ENCODE measurements at places on chromosomes 12 and 14.

- DNase-seq = no peak
Observed at GRCh38 chr12:3271639-3272038, 194.5 kb downstream of the TSPAN9 start.

DNA sequence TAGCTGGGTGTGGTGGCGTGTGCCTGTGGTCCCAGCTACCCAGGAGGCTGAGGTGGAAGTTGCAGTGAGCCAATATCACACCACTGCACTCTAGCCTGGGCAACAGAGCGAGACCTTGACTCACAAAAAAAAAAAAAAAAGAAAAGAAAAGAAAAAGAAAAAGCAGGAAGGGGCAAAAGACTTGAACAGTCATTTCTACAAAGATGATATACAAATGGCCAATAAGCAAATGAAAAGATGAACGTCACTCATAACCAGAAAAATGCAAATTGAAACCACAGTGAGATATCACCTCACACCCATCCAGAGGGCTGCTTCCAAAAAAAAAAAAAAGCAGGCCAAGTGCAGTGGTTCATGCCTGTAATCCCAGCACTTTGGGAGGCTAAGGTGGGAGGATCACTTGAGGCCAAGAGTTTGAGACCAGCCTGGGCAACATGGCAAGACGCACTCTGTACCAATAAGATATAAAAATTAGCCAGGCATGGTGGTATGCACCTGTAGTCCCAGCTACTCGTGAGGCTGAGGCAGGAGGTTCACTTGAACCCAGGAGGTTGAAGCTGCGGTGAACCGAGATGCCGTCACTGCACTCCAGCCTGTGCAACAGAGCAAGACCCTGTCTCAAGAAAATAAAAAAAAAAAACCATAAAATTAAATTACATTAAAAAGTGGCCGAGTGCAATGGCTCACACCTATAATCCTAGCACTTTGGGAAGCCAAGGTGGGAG is 20.5 kb downstream of the UBC start:
- peak; percentile 60 for DNase-seq

- DNase-seq = no peak
Observed at GRCh38 chr12:6643569-6644256, 3.5 kb downstream of the ACRBP start.

- no peak for DNase-seq
Observed at GRCh38 chr14:33918256-33918655, 32.6 kb downstream of the EGLN3 start.

DNA sequence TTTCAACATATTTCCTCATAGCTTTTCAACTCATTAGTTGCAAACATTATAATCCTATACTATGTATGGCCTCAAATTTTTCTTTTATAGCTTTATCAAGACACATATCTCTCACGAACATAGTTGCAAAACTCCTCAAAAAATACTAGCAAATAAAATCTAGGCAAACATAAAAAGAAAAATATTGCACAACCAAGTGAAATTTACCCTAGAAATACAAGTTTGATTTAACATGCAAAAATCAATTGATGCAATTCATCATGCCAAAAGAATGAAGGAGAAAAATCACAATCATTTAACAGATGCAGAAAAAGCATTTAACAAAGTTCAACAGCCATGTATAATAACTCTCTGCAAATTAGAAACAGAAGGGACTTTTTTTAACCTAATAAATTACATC is 33.3 kb upstream of the KCNH5 start:
- no peak for DNase-seq

DNA sequence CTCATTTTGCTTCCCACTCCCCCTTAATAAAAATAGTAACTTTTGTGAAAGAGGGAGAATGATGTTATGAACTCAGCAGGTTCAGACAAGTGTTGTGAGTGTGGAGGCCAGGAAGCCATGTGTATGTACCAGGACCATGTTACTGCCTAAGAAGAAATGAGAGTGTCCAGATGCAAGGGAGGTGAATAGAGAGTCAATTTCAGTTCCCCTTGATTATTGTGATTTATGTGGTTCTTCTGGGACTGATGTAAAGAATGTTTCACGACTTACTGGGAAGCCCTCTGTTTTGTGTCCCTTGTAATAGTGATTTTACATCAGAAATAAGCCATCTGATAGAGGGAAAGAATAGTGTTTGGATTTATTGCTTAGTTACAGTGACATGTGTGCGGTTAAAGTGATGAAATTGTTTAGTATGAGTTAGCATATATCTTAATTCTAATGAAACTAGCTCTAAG is 32.5 kb downstream of the FBXO34 start:
- DNase-seq = peak; percentile 5

DNA sequence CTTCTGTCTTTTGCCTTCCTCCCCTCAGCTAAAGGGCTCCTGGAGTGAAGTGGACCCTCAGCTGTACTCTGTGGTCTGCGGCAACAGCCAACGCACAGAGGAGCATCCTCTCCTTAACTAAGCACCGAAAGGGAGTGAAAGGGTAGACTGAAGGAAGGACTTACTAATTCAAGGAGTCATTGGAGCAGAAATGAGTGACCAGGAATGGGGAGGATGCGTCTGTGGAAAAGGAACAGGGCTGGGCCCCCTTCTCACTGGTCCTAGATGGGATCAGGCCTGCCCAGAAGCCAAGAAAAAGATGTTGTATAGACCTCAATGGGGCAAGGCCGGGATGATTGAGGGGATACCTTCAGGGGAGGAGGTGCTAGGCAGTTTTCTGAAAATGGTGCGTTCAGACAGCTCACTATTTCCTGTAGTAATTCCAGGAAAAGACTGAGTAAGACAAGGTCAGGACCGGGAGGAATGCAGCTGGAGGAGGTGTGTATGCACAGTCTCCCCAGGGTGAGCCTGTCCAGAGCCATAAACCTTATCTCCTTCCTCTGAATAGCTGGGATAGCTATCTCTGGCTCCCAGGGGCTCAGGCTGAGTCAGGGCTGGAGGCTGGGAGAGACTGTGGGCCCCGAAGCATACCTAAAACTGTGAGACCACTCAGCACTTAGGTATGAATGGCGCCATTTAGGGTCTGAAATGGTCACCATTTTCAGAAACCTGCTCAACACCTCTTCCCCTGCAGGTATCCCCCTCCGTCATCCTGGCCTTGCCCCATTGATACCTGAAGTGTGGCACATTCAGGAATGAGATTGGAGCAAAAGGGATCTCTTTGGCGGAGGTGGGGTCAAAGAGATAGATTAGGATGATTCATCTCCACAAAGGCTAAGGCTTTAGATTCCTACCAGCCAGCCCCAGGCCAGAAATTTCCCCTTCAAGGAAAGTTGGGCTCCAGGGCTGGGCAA is 20.2 kb upstream of the KRT8 start:
- no peak for DNase-seq

GRCh38 chr14:36070031-36070719 is 106.3 kb downstream of the PTCSC3 start:
- peak; percentile 63 for DNase-seq

DNA sequence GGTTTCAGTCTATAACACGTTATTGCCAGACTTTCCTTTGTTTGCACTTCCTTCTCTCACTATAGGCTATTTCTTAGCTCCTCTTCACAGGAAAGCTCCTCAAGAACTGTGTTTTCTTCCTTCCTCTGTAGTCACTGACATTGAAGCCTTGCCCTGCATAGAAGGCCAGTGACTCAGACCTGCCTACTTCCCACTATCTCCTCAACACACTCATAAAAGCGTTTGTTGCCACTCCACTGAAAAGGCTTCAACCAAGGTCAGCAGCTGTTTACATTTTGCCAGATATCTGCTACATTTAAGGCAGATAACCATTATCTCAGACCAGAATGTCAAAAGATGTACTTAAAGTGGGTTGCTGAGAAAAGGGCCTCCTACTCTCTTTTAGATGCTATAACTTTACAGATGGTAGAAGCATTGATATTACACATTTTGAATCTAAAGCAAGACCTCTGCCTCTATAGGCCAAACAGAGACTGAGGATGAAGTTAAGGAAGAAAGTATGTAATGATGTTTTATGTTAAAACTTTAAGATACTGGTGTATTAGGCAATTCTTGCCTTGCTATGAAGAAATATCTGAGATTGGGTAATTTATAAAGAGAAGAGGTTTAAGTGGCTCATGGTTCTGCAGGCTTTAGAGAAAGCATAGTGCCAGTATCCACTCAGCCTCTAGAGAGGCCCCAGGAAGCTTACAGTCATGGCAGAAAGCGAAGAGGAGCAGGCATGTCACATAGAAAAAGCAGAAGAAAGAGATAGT is 233.3 kb upstream of the FLRT2 start:
- DNase-seq = no peak

DNA sequence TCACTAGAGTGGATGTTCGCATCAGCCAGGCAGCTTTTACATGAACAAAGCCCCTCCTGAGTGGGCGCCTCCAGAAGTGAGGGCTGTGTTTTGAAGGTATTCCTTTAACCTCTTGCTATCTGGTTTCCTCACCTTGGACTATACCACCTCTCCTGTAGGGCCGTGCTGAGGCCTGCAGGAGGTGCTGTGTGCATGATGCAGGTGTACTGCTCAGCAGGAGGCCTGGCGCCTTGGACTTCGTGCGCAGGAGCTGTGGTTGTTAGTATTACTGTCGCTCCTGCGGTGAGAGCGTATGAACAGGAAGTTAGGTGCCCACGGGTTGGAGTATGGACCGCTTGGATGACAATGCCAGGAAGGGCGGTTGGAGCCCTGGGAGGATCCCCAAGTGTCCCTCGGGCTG is 130.7 kb downstream of the TSPAN9 start:
- DNase-seq = peak; percentile 24

- DNase-seq = no peak
Observed at GRCh38 chr12:131002216-131002631, 48.5 kb downstream of the ADGRD1 start.

GRCh38 chr12:21509768-21510167 is 8.2 kb downstream of the GOLT1B start:
- peak; percentile 47 for DNase-seq

DNA sequence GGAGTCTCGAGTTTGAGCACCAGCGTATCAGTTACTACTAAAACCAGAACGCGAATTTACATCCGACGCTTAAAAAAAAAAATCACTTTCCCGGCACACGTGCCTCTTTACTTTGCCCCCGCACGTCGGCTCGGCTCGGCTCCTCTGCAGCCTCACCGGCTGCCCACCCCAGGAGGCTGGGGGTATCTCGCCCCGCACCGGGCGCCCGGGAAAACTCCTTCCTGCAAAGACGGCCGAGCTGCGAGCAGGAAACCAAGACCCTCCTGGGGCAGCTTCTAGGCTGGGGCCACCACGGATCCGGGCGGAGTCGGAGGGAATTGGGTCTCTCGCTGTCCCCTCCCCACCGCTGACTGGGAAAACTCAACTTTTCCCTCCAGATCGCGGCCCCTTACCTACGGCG is 610 bp downstream of the VSIG10 start:
- no peak for DNase-seq

- DNase-seq = peak; percentile 50
Observed at GRCh38 chr12:6606331-6607131, 648 bp downstream of the CHD4 start.

DNA sequence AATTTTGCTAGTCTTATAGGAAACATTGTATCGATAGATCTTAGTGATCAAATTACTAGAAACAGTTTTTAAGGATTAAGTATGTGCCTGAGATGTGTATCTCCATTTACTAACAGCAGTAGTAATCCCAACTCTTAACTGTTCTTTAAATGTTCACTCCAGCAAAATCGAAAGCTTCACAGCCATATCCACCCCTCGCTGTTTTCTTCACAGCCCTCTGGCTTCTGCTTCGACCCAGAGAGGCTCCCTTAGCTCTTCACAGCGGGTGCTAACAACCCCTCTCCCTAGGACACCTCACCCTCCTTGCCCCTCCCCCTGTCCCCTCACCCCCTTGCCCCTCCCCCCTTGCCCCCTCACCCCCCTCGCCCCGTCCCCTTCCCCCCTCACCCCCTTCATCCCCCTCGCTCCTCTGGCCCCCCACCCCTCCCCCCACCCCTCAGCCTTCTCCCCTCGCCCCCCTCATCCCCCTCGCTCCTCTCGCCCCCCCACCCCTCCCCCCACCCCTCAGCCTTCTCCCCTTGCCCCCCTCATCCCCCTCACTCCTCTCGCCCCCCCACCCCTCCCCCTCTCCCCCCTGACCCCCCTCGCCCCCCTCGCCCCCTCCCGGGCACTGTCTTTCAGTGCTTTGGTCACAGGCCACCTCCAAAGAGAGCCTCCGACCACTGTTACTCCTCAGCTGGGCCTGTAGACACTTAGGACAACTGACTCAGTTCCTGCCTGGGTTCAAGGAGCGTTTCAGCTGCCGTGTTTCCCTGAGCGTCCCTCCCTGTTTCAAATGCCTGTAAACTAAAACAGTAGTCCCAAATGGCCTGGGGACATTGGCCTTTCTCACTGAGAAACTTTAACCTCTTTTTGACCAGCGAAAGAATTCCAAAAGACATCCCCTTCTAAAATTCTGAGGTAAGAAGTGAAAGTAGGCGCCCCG is 46.0 kb upstream of the DYNC1H1 start:
- DNase-seq = no peak

- DNase-seq = no peak
Observed at GRCh38 chr12:52335598-52336262, 14.5 kb upstream of the KRT83 start.

GRCh38 chr12:96876966-96877365 is 30.1 kb upstream of the NEDD1 start:
- DNase-seq = no peak

- no peak for DNase-seq
Observed at GRCh38 chr14:53570411-53571387, 385.9 kb downstream of the BMP4 start.

GRCh38 chr12:53048033-53048779 is 1.7 kb upstream of the TNS2 start:
- DNase-seq = no peak

DNA sequence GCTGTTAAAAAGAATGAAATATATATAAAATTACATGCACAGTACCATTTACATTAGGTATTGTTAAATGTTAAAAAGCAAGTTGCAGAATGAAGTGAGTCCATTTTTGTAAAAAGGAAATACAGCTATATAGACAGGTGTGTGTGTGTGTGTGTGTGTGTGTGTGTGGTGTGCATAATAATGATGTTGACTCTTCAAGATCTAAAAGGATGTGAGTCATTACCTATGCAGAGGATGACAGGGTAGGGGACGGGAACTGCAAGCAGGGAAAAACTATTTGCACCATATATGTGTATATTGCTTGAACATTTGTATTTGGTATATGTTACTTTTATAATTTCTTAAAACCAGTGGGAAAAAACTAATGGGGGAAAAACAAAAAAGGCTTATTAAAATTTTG is 3.1 kb downstream of the C14orf39 start:
- DNase-seq = peak; percentile 6

DNA sequence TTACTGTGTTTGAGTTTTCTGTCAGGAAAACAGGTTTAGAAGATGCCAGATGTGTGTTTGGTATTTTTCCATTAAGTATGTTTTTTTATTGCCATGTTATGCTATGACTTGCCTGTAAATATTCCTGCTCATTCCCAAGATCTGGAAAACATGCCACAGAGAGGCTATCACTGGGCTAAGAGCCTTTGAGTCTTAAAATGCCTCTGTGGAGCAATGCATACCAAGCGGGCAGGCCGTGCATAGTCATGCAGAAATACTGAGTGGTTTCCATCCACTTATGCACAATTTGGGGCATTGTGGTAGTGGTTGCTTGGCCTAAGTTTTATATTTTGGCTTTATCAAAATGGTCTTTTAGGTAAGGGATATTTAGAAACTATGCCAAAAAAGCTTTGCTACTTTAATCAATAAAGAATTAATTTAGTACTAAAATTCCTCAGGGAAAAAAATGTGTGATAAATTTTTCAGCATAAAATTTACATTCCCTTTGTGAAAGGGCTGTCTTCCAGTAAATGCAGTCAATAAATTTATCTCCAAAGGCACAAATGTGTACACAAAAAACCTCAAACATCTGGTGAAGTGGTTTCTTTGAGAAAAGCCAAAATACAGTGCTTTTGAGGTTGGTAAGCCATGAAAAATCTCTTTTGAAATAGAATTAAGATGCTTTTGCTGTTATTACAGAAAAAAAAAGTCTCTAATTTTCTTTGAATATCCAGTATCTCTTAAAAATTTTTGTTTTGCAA is 341.3 kb upstream of the FBXO33 start:
- DNase-seq = no peak

- no peak for DNase-seq
Observed at GRCh38 chr14:19743256-19743655, at the start of gene OR4Q3. TSS of gene OR4Q3 (plus strand) at chr14:19743571.
